LNCaP clone FGC (cell line): ENCODE measurements at places on chromosomes 12 and 14.

DNA sequence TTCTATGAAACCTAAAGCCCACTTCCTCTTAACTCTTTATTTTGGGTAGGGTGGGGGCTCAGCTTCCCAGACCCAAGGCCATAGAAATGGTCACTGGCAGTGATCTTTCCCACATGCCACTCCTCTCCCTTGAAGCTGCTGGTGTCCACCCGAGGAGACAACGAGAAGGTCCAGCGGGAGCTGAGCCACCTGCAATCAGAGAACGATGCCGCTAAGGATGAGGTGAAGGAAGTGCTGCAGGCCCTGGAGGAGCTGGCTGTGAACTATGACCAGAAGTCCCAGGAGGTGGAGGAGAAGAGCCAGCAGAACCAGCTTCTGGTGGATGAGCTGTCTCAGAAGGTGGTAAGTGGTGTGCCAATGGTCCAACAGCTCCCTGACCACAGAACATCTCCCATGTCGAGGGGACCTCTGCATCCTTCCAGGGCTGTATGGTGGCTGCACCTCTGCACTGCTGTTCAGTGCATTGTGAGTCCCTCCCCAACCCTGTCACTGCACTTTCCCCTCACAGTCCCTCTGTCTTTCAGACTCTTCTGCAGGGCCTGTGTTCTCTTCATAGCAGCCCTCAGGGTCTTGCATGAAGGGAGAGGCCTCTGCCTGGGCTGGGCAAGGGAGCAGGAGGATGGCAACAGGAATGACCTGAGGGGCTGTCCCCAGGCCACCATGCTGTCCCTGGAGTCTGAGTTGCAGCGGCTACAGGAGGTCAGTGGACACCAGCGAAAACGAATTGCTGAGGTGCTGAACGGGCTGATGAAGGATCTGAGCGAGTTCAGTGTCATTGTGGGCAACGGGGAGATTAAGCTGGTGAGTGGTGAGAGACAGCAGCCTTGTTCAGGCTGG, 18.8 kb upstream of the PIP4K2C start:
- no peak for DNase-seq

DNA sequence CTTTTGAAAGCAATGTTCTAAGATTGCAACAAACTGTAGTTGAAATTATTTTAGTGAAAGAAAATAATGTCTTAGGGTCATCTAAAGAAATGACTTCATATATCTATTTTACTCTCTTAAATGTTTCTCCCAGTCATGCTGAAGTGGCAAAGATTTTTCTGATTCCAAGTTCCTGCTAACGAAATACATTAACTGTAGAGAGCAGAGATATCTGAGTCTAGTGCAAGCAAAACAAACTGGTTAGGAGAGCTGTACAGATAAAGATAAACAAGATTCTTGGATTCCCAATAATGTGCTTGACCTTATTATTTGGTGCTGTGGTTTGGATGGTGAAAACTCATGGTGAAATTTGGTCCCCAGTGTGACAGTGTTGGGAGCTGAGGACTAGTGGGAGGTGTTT, 199.9 kb upstream of the PWP1 start:
- DNase-seq, result no peak

GRCh38 chr12:50296554-50296953, 13.2 kb upstream of the LIMA1 start:
- no peak for DNase-seq

GRCh38 chr14:53716578-53716977, 240.0 kb downstream of the BMP4 start:
- no peak for DNase-seq

DNA sequence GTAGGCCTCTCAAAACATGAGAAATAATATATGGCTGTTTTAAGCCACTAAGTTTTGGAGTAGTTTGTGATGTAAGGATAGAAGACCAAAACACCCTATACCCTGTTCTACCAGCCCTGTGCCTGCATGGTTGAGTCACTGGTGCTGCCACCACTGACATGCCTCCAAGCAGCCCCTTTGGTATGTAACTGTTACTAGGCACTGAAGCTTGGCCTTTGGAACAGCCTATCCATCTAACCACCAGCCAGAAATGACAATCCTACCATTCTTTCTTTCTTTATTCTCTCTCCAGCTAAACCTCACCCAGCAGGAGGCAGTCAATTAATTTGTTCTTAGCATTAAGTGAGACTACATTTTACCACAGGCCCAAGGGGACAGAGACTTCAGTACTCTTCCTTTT, 240.3 kb downstream of the MSRB3 start:
- no peak for DNase-seq

GRCh38 chr12:122835750-122836026, 431 bp downstream of the HIP1R start:
- no peak for DNase-seq

DNA sequence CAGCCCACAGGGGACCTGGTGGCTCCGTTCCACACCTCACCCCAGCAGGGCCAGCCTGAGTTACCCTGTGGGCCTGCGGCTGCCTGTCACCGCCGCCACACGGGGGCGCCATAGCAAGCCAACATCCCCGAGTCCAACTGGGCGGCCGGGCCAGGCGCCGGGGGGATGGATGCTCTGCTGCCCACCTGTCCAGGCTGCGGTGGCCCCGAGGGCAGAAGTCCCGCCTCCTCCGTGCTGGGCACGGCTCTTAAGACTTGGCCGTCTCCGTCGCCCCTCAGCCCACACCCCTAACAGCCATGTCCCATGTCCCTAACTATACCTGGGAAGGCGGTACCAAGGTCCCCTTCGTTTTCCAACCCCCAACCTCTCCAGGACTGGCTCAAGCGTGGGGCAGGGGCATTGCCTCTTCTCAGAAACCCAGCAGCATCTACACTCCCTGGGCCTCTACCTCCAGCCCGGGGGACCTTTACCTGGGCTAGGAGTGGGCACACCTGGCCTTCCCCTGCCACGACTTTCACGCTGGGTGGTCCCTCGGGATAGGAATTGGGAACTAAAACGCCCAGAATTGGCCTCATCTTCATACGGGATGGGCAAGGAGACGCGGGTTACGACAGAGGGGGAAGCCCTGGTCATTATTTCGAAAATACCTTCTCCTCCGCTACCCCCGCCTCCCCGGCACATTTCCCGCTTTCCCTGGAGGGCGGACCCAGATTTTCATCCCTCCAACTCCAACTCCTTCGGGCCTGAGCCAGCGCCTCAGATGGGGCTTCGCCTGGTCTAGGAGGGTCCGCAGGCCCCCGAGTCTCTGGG, 1.1 kb upstream of the CYP46A1 start:
- no peak for DNase-seq

GRCh38 chr14:24162093-24162492, 1.0 kb downstream of the IRF9 start:
- no peak for DNase-seq

- no peak for DNase-seq
Measured at GRCh38 chr14:96095581-96096476, 56.7 kb downstream of the C14orf132 start.

- no peak for DNase-seq
Measured at GRCh38 chr12:74292351-74293194, 245.1 kb upstream of the ATXN7L3B start.

DNA sequence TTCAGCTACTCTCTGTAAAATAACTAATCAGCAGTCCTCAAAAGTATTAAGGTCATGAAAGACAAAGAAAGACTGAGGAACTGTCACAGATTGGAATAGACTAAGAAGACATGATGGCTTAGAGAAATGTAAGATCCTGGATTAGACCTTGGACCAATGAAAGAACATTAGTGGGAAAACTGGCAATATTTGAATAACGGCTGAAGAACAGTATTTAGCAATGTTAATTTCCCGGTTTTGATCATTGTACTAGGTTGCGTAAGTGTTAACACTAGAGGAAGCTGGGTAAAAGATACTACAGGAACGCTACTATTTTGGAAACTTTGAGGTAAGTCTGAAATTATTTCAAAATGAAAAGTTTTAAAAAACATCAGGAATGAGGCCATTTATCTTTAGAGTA, 98.8 kb upstream of the RESF1 start:
- DNase-seq, result no peak

GRCh38 chr12:40099423-40099853, 6.4 kb downstream of the SLC2A13 start:
- DNase-seq, result peak; percentile 64

- DNase-seq, result no peak
Measured at GRCh38 chr12:85356596-85357385, 76.8 kb downstream of the ALX1 start.

DNA sequence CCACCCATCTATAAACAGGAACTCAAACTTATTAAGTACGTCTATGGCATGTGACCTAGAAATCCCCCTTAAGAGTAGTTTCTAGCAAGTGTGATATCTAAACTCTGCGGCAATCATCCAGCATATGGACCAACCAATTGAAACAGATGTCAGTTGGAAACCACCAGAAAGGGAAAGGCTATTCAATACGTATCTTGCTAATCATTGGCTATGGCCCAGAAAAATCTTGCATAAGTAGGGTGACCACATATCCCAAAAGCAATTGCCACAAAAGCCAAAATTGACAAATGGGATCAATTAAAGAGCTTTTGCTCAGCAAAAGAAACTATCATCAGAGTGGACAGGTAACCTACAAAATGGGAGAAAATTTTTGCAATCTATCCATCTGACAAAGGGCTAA, 24.2 kb downstream of the SYNJ2BP start:
- DNase-seq, result no peak

DNA sequence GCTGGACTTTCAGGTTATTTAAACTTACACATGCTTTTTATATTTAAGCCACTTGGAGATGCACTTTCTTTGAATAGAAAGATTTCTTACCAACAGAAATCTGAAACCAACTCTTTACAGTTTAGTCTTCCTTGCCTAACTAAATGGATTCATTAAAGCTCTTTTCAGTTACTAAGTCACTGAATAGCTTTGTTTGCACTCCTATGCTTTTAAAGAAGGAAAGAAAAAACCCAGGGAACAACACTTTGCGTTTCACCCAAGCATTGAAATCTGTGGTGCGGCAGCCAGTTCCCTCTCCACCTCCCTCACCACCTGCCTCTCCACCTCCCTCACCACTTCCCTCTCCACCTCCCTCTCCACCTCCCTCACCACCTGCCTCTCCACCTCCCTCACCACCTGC, 70.3 kb downstream of the RIMBP2 start:
- DNase-seq, result no peak

GRCh38 chr12:9758119-9758518, 2.6 kb downstream of the CD69 start:
- no peak for DNase-seq

DNA sequence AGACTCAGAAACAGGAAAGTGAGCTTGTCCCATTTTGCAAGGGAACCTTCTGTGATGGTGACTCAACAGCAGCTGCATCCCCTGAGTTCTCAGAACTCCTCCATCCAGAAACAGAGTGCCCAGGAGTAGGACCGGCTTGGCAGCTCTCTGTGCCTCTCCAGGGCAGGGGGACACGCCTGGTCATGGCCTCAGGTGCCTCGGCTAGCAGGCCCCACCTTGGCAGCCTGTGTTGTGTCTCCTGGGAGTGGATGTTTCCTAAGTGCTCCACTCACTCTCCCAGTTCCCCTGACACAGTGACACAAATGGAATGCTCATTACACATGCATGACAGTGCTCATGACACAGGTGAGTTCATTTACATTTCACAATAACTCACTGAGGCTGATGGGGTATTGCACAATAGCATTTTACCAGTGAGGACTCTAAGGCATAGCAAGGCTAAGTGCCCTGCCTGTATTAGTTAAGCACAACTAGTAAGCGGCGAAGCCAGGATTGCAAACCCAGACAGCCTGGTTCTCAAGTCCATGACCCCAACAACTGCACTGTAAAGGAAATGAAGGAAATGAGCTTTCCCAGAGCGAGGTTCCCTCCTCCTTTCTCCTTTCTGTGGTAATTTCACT, 47.4 kb downstream of the CALM1 start:
- DNase-seq, result no peak

- DNase-seq, result no peak
Measured at GRCh38 chr12:6852651-6853354, 853 bp downstream of the USP5 start.

- DNase-seq, result no peak
Measured at GRCh38 chr12:3262470-3262869, 185.3 kb downstream of the TSPAN9 start.

- DNase-seq, result no peak
Measured at GRCh38 chr12:75212072-75212471, 2.4 kb upstream of the KCNC2 start.

DNA sequence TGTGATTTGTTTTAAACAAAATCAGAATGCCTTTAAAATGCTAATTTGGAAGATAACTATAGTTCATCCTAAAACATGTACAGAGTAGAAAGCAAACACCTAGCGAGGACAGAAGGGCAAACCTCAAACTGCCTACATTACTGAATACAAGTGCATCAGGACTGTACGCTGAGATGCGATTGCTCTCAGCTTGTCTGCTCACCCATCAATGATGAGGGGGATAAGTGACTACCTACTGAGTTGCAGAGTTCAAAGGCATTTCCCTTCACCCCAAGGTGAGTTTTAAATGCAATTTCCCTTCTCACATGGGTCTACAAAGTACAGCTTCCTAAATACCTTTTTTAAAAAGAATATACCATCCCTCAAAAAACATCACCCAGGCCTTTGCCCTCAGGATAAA, 52.9 kb downstream of the PHLDA1 start:
- DNase-seq, result no peak

DNA sequence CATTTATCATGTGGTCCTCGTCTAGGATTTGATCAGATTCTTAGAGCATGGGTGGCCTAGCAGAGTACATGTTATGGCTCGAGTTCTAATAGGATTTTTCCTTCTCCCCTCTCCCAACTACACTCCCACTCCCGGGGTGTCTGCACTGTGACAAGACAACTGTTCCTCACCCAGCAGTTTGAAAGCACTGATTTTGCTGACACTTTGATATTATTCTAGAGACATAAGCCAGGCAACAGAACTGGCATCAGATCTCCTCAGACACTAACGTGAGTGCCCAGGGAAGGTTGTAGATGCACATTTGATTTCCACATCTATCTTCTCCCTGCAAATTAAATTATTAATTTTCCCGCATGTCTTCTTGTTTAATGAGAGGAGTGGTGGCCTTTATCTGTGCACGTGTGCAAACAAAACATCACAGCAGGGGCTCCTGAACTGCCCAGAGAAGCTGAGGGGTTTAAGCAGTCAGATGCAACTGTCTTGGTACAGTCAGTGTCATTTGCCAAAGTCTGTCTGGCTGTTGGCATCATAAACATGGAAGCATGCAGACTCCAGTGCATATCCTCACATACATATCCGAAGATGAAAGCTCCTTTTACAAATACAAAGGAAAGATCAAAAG, 491.8 kb downstream of the NPAS3 start:
- no peak for DNase-seq

- no peak for DNase-seq
Measured at GRCh38 chr12:54452628-54453027, 20.8 kb downstream of the GTSF1 start.

DNA sequence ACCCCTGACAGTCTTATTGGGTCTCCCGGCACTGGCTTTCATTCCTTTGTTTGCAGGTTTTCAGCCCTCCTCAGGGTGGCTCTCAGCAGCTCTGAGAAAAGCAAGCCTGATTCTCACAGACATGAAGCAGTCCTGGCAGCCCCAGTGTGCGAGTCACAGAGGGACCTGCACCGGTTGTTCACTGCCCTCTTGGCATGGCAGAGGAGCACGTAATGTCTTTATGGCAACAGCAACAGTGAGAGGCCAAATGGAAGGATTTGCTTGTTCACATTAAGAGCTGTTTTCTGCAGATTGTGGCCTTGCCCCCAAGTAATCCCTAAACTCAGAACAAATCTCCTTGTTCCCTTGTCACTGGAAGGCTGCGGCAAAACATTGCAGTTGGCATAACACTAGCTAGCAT, 3.4 kb downstream of the KCNA5 start:
- DNase-seq, result no peak
